ENCODE measurements at places on chromosomes 5 and 9. TPM values are rescaled to one million over a fixed set of nuclear protein-coding genes. Genes with fewer than 3 reads are reported as not detected.

DNA sequence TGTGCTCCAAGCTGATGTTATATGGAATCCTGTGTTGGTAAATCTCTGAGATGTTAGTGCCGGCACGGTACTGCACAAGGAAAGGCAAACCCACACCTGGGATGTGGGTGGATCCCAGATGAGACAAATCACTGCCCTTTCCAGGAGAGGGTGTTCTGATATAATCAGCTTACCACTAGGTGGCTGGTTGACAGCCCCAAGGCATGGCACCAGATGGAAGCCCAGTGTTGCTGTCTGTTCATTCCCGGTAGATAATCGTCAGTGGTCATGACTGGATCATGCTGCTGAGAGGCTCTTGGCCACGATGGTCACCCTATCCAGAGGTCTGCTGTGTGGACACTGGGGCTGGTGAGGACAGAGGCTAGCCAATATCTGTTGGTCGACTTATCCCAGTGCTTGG is 184.0 kb downstream of the CACNA1B start:
- no peaks in the 10 kb centered on the region for H3K4me1 ChIP-seq
- H3K27ac ChIP-seq, result no peak overlapping the region
- H3K27me3 ChIP-seq, result no peaks in the 10 kb centered on the region

DNA sequence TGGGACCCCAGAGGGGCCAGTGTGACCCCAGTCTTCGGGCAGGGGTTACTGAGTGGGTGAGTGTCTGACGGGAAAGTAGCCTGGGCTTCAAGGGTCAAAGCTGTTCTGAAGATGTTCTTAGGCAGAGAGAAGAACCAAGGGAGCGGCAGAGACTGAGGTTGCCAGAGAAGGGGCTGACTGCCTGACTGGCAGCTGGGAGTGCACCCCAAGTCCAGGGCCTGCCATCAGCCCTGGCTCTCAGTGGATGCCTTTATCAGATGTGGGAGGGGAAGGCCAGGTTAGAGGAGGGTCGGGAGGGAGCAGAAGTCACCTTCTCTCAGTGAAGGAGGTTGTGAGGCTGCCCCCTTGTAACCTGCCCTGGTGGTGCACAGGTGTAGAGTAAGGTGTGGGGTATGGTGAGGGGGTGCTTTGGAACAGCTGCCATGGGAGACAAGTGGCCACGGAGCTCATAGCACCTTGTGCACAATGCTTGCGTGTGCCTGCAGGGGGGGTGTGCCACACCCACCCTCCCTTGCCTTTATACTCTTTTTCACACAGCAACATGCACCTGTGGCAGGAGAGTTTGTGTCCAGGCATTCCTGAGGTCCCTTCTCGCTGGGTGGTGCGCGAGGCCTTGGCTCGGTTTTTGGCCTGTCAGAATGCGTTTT is 18.9 kb downstream of the RALGPS1 start:
- H3K27me3 ChIP-seq, result no peaks in the 10 kb centered on the region
- no peak overlapping the region for H3K27ac ChIP-seq
- no peaks in the 10 kb centered on the region for H3K36me3 ChIP-seq
- no peaks in the 10 kb centered on the region for H3K4me1 ChIP-seq
- no peak for DNase-seq

- H3K4me1 ChIP-seq, result peaks cover 16% of the 10 kb centered on the region
- no peak overlapping the region for H3K4me3 ChIP-seq
- no peaks in the 10 kb centered on the region for H3K27me3 ChIP-seq
- H3K27ac ChIP-seq, result no peak overlapping the region
- DNase-seq, result no peak
- no peaks in the 10 kb centered on the region for H3K36me3 ChIP-seq
Observed at GRCh38 chr9:96071076-96071814, 195.8 kb downstream of the ERCC6L2 start.

DNA sequence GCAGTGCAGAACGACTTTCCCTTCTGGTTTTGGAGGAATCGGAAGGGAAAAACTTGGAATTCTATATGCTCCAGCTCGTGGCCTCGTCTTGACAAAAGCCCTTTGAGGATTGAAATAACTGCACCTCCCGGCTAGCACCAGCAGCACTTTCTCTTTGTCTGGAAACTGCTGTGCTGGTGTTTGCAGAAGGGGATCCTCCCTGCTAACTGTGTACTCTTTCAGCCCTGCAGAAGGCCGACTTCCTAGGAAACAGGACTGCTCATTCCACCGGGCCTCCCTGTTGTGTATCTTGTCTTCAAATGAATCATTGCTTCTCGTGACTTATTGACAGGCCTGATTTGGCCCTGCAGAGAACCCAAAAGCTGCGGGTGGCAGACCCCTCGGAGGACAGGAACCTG is 23.6 kb downstream of the STC2 start:
- no peaks in the 10 kb centered on the region for H3K4me1 ChIP-seq
- H3K27me3 ChIP-seq, result no peaks in the 10 kb centered on the region
- no peak overlapping the region for H3K4me3 ChIP-seq
- no peak for DNase-seq

Gene GABRA1
- total RNA-seq, result not detected

Gene SLIT3
- total RNA-seq, result 0.61 TPM
